ENCODE measurements at places on chromosomes 16 and 17. TPM values are rescaled to one million over a fixed set of nuclear protein-coding genes. Genes with fewer than 3 reads are reported as not detected.

GRB7 gene
- total RNA-seq: not detected

NT5M gene
- 8.1 TPM for total RNA-seq

AANAT gene
- total RNA-seq: not detected

- DNase-seq: no peak
Measured at GRCh38 chr17:45924332-45924820, 30.0 kb downstream of the MAPT start.

GRCh38 chr17:31433091-31433790 lies 41.8 kb downstream of the RAB11FIP4 start:
- DNase-seq: peak; percentile 84

- DNase-seq: no peak
Measured at GRCh38 chr17:73498176-73498575, 146.1 kb downstream of the SDK2 start.

- no peak for DNase-seq
Measured at GRCh38 chr17:76535788-76536510, 1.6 kb downstream of the CYGB start.

DNA sequence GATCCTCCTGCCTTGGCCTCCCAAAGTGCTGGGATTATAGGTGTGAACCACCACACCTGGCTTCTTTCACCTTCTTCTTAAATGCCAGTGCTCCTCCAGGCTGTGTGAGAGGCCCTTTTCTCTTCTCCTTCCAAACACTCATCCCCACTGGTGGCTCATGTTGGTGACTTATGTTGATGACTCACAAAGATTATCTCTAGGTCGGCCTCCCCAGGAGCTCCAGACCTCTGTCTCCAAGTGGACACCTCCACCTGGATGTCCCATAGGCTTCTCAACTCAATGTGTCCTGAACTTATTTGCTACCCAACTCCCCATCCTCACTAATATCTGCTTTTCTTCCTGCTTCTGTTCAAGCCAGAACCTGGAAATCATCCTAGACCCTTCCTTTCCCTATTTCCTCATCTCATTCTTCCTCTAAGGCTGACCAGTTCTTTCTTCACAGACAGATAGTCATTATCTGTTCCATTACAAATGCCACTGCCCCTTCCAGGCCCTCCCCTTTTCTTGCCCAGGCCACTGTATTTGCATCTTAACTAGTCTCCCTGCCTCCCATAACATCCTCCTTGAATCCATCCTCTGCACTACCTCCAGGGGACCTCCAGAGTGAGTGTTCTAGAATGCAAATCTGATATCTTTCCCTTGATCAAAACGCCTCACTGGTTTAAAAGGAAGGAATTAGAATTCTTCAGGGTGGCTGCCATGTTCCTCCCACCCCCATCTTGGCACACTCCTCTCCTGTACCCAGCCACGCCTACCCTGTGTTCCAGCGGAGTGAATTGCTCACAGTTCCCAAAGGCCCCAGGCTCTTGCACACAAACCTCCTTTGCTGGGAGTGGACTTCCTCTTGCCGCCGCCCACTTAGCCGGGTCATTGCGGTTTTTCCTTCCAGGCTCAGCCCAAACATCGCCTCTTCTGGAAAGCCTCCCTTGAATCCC lies 34.8 kb upstream of the FBXO47 start:
- DNase-seq: no peak

DNA sequence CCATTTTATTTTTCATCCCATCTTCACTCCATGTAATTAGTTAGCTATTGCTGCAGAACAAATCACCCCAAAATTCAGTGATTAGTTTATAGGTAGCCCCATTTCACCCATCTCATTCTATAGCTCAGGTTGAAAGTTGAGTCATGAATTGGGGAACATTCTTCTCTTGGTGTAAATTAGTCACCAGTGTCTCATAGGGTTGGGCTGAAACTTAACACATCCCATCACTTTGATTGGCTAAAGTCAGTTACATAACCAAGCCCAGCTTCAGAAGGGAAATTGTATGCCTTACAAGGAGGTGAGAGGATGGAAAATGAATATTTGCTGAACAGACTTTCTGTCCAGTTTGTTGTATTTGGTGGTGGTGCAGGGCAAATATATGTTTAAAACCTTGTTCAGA lies 477.5 kb downstream of the WWOX start:
- DNase-seq: no peak

- DNase-seq: no peak
Measured at GRCh38 chr17:76742958-76743357, 5.0 kb downstream of the MFSD11 start.

DNA sequence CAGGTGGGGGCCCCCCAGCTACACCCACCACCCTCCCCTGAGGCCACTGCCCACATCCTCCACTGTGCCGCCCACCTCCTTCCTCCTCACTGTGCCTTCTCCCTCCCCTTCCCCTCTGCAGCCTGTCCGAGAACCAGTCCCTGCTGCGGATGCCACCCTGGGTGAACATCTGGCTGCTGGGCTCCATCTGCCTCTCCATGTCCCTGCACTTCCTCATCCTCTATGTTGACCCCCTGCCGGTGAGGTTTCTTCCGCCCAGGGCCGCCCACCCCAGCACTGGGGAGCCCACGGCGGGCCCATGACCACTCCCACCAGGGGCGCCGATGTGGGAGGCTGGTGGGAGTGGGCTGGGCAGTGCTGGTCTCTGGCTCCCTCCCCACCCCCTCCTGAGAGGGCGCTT lies 22.1 kb downstream of the RABEP2 start:
- DNase-seq: no peak

GRCh38 chr16:9610727-9611126 lies 519.3 kb downstream of the HAPSTR1 start:
- DNase-seq: no peak

DNA sequence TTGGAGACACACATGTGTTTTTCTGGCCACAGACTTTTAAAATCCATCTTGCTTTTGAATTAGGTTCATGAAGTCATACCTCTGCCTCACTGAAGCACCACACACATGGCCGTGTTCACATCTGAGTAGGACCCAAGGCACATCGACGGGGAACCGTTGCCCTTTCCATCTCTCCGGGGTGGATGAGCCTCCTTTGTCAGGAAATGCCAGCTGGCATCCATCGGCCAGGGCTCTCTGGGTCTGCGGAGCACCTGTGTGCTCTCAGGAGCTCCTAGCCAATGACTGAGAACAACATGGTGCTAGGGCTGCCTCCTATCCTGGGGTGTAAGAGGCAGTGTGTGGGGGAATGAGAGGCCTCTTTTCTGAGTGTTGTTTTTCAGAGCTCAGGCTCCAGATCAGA lies 24.5 kb upstream of the NKD1 start:
- no peak for DNase-seq

- no peak for DNase-seq
Measured at GRCh38 chr17:2911035-2911754, 115.0 kb downstream of the RAP1GAP2 start.

DNA sequence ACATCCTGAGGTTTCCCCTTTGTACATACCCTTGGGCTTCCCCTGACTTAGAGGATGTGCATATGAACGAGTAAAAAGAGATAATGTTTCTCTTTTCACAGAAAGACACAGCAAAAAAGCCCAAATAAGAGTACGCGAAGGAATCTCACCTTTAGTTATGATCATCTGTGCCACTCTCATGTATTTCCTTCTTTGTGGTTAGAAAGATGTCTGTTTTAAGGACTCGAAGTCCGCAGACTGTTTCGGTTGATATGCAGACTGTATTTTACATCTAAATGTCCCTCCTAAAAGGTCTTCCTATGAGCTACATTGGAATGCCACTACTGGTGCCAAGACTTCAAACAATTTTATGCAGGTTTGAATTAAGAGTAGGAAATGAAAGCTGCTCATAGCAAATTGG lies 102.3 kb upstream of the GOT2 start:
- DNase-seq: no peak
